ENCODE measurements at places on chromosomes 7 and 10.

DNA sequence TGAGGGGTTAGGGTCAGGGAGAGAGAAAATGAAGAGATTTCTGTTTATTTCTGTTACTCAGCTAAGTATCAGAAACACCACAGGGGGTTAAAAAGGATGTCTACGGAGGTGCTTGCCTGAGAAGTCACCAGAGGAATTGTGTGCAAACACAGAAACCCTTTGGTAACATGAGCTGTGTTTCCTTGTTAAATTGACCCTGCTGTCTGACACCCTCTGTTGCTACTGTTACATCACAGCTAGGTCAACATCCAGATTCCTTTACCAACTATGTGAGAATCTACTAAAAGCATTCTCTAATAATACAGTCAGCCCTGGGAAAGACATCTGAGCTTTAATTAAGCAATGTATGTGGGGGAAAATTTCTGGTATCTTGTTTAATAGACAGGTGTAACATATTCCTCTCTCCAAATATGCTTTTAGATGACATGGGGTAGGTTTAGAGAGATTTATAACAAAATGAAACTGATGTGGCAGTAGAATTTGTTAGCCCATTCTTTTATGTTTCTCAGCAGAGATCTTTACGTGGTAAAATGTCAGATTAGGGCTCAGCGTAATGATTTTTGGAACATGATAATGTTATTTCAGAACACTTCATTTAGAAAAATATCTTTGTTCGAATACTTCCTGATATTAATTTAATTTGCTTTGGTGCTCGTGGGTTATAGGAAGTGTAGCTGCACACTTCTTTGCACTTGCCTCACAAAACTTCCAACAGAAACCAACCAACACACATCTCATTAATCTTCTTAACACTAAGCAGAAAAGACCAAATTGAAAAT lies 168.0 kb upstream of the AHR start:
- DNase-seq, result no peak

DNA sequence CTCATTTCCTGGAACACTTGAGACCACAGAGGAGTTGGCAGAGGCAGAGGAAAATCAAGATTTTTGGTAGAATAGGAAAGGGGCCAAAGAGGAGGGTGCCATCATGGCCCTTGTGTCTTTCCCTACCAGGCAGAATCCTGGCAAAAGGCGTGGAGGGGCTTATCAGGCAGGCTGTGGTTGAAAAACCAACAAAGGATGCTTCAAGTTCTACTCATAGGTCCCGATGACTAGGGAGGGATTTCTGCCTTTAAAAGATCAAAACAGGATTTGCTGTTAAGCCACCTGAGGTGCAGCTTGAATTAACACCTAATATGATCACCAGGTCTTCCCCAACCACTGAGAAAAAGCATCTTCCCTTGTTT lies 45.7 kb downstream of the BPGM start:
- no peak for DNase-seq

DNA sequence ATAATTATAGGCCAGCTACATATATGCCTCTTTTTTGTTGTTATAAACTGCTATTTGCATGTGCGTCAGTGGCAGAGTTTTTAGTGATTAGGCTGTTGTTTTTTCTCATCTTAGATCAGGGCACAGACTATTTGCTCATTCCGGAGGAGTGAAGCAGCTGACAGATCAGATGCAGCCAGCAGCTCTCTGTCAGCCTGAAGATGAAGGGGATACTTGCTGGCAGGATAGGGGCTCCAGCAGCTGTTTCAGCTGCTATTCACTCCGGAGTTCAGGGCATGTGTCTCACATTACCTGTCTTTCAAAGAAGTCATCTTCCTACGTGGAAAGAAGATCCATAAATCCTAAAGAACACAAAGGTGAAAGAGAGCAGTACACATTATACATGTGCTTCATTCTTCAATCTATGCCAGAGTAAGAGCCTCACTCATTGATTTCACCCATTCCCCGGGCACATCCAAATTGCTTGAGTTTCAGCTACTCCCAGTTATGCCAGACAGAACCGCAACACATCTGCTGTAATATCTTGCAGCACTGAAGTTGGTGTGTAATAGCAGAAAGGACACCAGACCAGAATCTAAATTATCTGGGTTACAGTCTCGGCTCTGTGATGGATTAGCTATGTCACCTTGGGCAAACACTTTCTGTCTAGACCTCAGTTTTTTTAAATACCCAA lies 182.8 kb upstream of the CHRM2 start:
- DNase-seq, result no peak

GRCh38 chr10:102024799-102025198 lies 31.2 kb downstream of the ARMH3 start:
- DNase-seq, result no peak

DNA sequence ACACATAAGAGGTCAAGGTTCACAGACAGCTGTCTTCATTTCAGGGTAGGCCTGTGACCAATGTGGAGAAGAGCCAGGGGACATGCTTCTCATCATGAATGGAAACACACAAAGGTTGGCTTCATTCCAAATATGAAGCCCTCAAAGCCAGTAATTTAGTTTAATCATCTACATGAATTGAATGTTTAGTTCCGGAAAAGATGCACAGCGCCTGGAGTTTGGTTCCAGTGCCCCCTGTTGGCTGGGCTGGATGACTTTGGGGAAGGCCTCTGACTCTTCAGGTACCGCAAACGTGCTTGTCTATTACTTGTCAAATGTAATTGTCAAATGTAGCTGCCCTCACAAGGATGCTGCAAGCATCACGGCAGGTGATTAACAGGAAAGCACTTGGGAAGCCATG lies 130.7 kb downstream of the ADRA2A start:
- DNase-seq, result no peak

- DNase-seq, result no peak
Observed at GRCh38 chr7:158343526-158343925, 244.1 kb downstream of the PTPRN2 start.

DNA sequence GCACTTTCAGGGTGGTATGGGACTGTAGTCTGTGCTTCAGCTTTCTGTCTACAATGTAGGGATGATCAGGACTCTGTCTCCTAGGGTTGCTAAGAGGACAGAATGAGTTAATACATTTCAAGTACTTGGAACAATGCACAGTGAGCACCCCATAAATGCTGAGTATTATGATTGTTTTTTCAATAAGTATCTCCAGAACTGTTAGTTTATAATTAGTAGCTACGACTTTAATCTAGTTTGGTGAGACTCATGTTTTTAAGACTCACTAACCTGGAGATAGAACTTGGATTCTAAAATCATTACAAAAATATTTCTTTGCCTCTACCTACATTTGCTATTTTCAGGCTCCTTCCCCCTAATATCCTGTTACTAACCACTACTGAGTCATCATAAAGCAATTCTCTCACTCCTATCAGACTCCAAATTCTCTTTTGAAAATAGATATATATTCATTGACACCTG lies 95.3 kb downstream of the CPED1 start:
- no peak for DNase-seq

- no peak for DNase-seq
Observed at GRCh38 chr7:140899883-140900282, 24.8 kb downstream of the BRAF start.

DNA sequence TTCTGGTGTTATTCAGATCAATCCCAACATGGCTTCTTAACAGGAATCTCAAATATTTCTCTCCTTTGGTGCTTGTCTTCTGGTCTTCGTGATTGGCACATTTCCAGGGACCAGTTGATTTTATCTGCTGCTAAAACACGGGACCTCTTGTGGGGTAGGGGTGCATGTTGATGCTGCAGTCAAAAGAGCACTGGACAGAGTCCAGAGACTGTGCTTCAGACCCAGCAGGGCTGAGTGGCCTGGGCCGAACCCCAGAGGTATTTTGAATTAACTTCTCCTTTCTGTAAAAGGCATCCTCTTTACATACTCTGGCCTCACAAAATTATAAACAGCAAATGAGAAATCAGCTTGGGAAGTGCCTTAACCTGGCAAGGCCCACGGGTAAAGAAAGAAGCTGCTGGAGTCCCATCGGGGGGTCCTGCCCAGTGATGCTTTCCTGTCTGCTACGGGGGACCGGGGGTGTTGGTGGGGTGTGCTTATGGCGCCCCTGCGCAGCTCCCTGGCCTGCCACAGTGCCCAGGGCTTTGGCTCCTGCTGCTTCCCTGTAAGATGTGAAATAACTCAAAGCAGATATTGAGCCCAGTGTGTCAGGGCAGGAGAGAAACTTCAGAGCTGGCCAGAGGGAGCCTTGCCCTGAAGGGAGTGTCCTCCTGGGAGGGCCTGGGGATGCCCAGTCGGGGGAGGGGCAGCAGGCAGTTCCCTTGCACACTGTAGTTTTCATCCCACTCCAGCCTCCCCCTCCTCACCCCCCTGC lies 230.5 kb downstream of the TCF7L2 start:
- no peak for DNase-seq

Measured in NCI-H2081 treated with DMSO at 0.1 percent for 48 hours (cell line).